ENCODE measurements at places on chromosomes 1 and 21.

- DNase-seq = no peak
Observed at GRCh38 chr1:39576016-39576657, 453 bp downstream of the PABPC4 start.

- DNase-seq = no peak
Observed at GRCh38 chr1:238701024-238701423, 685.3 kb upstream of the CHRM3 start.

- DNase-seq = no peak
Observed at GRCh38 chr21:19011451-19011850, 607.9 kb upstream of the TMPRSS15 start.

- no peak for DNase-seq
Observed at GRCh38 chr1:202291001-202291400, 50.7 kb downstream of the UBE2T start.

- no peak for DNase-seq
Observed at GRCh38 chr21:45514311-45515021, 27.8 kb downstream of the SLC19A1 start.

DNA sequence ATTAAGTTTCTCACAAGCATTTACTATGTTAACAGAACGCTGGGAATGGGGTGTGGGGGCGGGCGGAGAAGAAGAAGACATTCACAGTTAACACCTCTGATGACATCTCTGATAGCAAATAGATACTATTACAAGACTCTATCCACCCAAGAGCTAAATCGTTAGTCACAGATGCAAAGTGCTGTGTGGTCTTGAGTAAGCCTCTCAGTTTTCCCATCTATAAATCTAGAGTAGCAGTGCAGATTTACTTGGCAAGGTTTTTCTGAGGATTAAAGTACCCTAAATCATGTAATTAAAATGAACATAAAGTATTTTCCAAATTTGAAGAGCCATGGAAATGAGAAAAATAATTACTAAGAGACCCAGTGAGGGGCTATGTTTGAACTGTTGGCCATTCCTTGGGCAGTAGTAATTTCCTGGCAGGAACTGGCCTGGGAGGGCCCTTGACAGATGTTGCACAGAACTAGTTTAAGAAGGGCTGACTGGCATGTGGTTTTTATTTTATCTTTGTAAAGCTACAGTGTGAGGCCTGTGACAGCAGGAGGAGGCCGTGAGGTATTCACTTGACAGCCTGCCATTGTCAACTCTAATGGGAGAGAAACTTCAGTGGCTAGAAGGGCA is 58.7 kb upstream of the APOBEC4 start:
- DNase-seq = no peak

DNA sequence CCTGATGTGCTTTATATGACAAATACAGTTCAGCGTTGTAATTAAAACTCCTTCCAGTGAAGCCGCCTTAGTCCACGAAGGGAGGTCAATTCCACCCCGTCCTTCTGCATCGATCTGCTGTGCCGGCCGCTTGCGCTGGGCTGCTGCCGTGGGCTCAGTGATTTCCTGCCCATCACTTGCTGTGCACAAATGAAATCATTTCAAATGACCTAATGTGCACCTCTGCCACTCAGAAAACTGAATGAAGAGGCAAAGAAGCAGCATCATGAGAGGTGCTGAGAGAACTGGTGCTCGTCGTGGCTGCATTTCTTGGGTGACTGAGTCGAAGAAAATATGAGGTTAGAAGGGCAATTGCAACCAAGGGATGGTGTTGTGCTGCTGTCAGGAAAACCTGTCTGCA is 144.3 kb upstream of the SYT6 start:
- no peak for DNase-seq

DNA sequence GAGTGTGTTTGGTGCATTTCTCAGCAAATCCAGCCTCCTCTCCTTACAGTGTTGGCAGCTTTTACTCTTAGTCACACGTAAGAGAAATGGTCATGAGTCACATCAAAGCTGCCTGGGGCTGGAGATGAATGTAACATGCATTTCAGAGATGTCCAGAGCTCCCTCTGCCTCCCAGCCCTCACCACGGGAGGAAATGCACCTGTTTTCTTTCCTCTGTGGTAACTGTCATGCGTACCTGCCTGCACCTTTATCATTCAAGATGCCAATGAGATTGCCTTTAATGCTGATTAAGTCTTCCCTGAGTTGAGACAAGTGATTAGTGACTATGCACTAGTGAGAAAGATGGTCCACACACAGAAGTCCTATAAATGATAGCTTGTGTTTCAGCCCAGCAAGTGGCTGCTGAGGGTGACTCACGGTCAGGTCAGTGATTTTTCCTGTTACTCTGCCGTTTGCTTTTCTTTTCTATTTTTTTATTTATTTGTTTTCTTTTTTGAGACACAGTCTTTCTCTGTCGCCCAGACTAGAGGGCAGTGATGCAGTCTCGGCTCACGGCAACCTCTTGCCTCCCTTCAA is 277.3 kb upstream of the FMN2 start:
- no peak for DNase-seq

- peak; percentile 99 for DNase-seq
Observed at GRCh38 chr1:244048256-244049161, 2.6 kb upstream of the ZBTB18 start.

DNA sequence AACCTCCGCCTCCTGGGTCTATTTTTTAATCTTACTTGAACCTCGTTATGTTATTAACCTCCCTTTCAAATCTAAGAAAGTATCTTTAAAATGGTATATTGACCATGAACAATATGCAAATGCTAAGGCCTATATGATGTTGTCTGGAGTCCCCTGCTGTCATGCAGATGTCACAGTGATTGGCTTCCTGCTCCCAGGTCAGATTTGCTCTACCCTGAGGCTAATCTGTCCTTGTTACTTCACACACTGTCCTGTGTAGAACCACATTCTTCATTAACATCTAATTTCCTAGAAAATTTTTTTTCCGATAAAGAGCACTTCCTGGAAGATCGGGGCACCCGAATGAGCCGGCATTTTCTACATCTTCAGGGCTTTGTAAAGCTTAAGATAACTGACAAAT is 306.6 kb downstream of the MRPL39 start:
- DNase-seq = no peak

DNA sequence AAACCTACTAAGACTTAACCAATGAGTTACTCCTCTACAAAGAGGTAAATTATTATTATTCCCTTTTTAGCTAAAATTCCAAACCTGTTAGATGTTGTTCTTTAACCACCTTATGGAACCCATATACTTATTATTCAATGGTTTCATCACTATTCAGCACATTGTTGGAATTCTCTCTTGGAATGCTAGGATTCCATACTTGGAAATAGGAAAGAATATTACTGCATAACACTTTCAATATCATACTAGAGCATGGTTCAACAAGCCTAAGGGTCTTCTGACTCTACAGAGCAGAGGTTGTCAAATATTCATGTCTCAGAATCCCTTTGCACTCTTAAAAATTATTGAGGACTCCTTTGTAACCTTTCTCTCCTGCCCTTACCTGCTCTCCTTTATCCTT is 69.4 kb downstream of the DEGS1 start:
- no peak for DNase-seq

- no peak for DNase-seq
Observed at GRCh38 chr1:156895927-156896326, 2.4 kb downstream of the PEAR1 start.

- no peak for DNase-seq
Observed at GRCh38 chr21:15219039-15219438, 154.2 kb upstream of the NRIP1 start.

DNA sequence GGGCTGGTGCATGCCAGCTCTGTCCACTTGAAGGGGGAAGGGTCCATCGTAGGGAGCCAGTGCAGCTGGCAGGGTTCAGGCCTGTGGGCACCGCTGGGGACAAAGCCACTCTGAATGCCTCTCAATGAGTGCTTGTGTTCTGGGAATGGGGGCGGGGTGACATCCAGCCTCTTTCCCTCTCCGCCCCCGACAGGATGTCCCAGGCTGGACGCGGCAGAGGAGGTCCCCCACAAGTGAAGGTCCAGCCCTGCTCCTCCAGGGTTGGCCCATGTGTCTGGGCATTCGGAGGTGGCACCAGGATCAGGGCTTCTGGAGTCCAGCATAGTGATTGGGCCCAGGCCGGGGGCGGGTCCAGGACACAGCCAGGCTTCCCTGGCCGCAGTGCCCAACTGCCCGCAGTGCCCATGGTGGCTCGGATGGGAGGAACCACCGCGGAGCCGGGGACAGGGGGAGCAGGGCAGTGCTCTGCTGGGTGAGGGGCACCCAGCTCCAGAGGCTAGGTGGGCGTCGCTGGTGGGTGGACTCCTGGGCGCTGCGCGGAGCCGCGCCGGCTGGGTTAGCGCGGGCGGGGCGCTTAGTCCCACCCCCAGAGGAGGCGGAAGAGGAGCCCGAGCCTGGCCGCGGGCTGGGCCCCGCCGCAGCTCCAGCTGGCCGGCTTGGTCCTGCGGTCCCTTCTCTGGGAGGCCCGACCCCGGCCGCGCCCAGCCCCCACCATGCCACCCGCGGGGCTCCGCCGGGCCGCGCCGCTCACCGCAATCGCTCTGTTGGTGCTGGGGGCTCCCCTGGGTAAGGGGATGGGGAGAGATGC is at the start of gene SHISA4:
Gene SHISA4, plus strand, starts transcription at position 617 of the 808 bp plus-strand sequence. Its CDS starts 97 bp downstream, at position 714.
- no peak for DNase-seq

DNA sequence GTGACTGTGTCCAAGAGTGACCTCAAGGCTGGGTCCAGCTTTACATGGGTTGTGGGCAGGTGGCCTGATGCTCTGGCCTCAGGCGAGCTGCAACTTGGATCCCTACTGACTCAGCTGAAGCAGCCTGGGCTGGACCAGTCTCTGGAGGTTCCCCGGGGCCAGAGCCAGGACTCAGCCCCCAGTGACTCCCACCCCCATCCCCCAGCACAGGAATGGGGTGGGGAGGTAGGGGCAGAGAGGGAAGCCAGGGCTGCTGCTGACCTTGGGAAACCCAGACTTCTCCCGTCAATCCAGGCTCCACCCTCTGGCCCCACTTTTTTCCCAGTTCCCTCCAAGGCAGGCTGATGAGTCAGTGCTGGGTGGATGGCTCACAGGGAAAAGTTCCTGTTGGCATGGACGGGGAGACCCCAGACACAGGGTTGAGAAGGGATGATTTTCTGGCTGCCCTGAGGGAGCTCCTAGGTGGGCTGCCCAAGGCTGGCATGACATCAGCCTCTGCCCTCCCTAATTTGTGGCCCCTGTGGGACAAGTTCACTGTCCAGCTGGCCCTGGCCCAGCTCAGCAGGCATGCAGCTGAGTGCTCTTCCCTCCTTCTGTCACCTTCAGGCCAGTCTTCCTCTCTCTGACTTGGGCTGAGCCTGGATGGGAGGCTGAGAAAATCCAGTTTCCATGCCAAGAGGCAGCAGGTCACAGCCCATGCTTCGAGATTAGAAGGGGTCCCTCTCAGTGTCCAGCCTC is 2.2 kb downstream of the ZC3H12A start:
- DNase-seq = no peak

DNA sequence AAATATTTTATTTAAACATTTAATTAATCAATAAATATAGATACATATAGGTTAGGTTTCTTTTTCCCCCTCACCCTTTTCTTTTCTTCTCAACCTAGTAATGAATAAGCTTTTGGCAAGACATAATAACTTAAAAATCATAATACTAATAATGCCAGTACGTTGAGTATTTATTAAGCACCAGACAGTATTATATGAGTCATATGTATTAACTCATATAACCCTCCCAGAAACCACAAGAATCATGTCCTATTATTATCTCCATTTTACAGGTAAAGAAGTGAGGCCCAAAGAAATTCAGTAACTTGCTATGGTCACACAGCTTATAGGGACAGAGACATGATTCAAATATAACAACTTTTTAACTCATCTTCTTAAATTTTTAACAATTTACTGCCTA is 834.5 kb upstream of the ADGRL2 start:
- no peak for DNase-seq

- no peak for DNase-seq
Observed at GRCh38 chr1:204678721-204679475, 6.6 kb downstream of the LRRN2 start.

DNA sequence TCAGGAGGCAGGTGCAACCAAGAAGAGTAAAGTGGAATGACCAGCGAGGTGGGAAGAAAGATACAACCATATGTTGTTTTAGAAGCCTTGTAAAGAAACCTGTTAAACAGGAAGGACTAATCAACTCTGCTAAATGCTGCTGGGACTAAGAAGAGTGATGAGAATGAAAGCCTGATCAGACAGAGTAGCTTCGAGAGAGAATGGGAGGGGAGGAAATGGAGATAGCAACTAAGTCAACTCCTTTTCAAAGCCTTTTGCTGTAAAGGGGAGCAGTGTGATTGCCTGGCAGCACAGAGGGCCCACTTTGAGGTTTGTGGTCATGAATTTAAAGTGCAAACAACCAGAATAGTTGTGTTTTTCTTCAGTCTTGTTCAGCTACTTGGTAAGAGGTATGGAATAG is 31.4 kb downstream of the SLC30A7 start:
- no peak for DNase-seq

- DNase-seq = no peak
Observed at GRCh38 chr1:163561580-163562295, 240.0 kb downstream of the NUF2 start.

GRCh38 chr1:213387380-213388015 is 336.5 kb downstream of the RPS6KC1 start:
- DNase-seq = no peak

- DNase-seq = no peak
Observed at GRCh38 chr1:19395678-19396192, 83.6 kb downstream of the SLC66A1 start.

- no peak for DNase-seq
Observed at GRCh38 chr1:47763591-47764171, 233.5 kb downstream of the TRABD2B start.

GRCh38 chr1:66436378-66437135 is 97.4 kb upstream of the SGIP1 start:
- no peak for DNase-seq

- DNase-seq = no peak
Observed at GRCh38 chr1:84603223-84603622, 29.0 kb upstream of the CTBS start.

- DNase-seq = no peak
Observed at GRCh38 chr1:160354388-160354985, 11.3 kb downstream of the NCSTN start.

- DNase-seq = no peak
Observed at GRCh38 chr1:190563230-190563629, 85.6 kb upstream of the BRINP3 start.

- no peak for DNase-seq
Observed at GRCh38 chr21:21175798-21176334, 177.7 kb downstream of the NCAM2 start.

DNA sequence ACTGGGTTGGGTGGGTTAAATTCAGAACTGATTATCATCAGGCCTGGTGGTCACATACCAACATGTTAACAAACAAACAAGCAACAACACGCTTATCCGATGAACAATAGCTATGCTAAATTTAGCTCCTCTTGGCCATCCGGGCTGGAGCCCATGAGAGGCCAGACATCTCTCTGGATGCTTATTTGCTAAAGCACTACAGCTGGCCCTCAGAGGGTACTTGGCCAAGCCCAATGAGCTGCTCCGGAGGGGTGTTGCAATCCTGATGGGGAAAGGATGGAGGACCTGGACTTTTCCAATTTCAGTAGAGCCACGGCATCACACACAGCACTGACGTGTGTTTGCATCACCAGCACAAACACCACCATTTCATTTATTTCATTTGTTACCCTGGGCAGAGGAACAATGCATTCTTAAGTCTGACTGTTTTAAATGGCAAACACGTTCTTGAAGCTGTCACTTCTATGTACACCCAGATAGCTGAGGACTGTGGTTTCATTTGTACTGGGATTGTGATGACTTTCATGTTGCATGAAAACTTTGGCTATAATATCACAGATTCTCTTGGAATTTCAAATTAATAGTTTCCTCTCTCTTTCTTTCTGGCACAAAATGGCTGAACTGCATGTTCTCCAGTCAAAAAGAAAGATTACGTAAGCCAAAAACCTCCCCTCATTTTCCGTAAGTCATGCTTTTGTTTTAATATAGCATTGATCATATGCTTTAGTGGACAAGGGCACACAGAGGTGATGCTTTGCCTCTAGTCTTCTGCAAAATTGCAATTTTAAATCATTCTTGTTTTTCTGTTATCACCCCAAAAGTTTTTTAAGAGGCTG is 359.8 kb upstream of the KAZN start:
- no peak for DNase-seq

Data from cortex of kidney (tissue), 1 donor.